ENCODE measurements at places on chromosomes 12 and 14. TPM values are rescaled to one million over a fixed set of nuclear protein-coding genes. Genes with fewer than 3 reads are reported as not detected.

COQ6 gene
- total RNA-seq, result 11.4 TPM

KCNJ8 gene
- 2.1 TPM for total RNA-seq

CCDC197 gene
- total RNA-seq, result not detected

RHEBL1 gene
- 0.25 TPM for total RNA-seq

TAC3 gene
- not detected for total RNA-seq

C12orf42 gene
- total RNA-seq, result not detected

SRRM4 gene
- total RNA-seq, result not detected

DPY19L2 gene
- total RNA-seq, result 2.3 TPM

PLXNC1 gene
- 6.1 TPM for total RNA-seq

SLC6A13 gene
- total RNA-seq, result not detected

FCF1 gene
- total RNA-seq, result 52.3 TPM

PLEKHG7 gene
- not detected for total RNA-seq

SERPINA5 gene
- not detected for total RNA-seq

GUCY2C gene
- total RNA-seq, result not detected

TMEM63C gene
- total RNA-seq, result 1.9 TPM

CMTM5 gene
- total RNA-seq, result 0.49 TPM

RNASE7 gene
- total RNA-seq, result not detected

CLEC14A gene
- total RNA-seq, result 0.63 TPM

EFCAB11 gene
- 3.2 TPM for total RNA-seq

NTN4 gene
- 71.8 TPM for total RNA-seq

ACOT6 gene
- total RNA-seq, result not detected

KRT71 gene
- total RNA-seq, result not detected

OAS2 gene
- 2.0 TPM for total RNA-seq

MYRFL gene
- total RNA-seq, result not detected

MYF6 gene
- not detected for total RNA-seq

COCH gene
- total RNA-seq, result not detected

RPGRIP1 gene
- not detected for total RNA-seq

SLC6A12 gene
- total RNA-seq, result not detected

CHGA gene
- total RNA-seq, result not detected

APOF gene
- not detected for total RNA-seq

MANSC1 gene
- 10.9 TPM for total RNA-seq

FAM181A gene
- total RNA-seq, result not detected

TMEM229B gene
- 0.81 TPM for total RNA-seq

TC2N gene
- total RNA-seq, result 1.6 TPM

Data from fibroblast of the aortic adventitia (primary cell).